ENCODE measurements at places on chromosomes 1 and 21.
A peak's percentile ranks its signal among the peaks of the same experiment; 100 is the strongest.

GRCh38 chr1:236009857-236010256, 55.0 kb downstream of the NID1 start:
- no peak for DNase-seq

- peak; percentile 10 for DNase-seq
Measured at GRCh38 chr1:68470388-68470970, 20.7 kb upstream of the RPE65 start.

DNA sequence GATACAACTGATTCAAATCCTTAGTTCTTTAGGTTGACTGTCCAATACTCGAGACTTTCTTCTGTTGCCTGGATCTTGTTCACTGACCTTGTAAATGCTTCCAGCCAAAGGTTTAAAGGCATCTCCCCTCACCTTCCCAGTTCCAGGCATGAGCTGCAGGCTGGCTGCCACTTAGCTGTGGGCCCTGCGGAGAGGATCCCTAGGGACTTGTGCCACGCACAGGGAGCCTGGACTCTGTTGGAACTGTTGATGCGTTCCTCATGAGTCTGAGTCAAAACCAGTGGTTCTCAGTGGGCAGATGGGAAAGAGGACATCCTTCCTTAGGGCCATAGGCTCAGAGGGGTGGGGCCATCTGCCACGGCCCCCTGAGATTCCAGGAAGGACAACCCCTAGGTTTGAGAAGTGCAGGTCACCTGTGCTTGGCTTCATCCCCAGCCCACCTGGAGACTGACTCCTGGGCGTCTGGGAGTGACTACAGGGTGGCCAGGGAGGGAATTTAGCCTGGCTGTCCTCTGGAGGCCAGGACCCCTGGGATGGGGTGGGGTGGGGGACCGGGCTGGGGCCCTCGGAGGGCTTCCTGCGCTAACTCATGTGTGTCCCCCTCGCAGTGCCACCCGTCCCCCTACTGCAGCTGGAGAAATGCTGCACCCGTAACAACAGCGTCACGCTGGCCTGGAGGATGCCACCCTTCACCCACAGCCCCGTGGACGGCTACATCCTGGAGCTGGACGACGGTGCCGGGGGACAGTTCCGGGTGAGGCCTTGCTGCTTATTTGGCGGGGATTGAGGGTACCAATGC, 37.6 kb upstream of the GNPAT start:
- no peak for DNase-seq

- DNase-seq = no peak
Measured at GRCh38 chr1:22248746-22249145, 105.8 kb upstream of the WNT4 start.

- DNase-seq = no peak
Measured at GRCh38 chr1:215156232-215156631, 73.7 kb downstream of the KCNK2 start.

- no peak for DNase-seq
Measured at GRCh38 chr1:192866241-192866868, 57.5 kb downstream of the RGS2 start.

- no peak for DNase-seq
Measured at GRCh38 chr1:205304695-205305070, 16.9 kb downstream of the NUAK2 start.

GRCh38 chr1:222229672-222230312, 318.1 kb downstream of the HHIPL2 start:
- DNase-seq = no peak

DNA sequence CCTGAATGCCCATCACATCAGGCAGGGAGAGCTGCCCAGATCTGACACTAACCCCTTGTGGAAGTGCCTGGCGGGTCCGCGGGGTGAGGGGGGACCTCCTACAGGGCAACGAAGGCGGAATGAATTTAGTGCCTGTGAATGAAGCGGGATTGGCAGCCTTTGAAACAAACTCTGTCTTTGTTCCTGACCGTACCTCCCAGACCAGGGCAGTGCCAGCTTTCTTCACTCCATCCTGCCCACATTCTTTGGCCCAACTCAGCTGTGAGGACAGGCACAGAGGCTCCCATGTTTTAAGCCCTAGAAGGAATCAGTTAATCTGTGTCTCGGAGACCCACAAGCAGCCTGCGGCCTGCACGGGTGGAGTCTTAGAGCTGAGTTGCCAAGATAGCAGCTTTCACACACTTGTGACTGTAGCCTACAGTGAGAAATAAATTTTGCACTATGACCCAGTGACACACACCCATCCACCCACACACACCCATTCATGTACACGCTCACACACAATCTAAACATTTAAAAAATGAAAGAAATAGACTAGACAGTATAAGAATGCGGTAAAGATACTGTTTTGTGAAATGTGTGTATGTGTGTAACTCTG, 60.1 kb upstream of the USP24 start:
- DNase-seq = no peak

GRCh38 chr1:16212251-16212961, at the start of gene ARHGEF19:
ARHGEF19 (minus strand) TSS chr1:16212652; CDS start chr1:16209054, 3,598 bp downstream.
- no peak for DNase-seq

- no peak for DNase-seq
Measured at GRCh38 chr1:157124855-157125254, 13.3 kb downstream of the ETV3 start.

- no peak for DNase-seq
Measured at GRCh38 chr1:179178950-179179349, 50.5 kb downstream of the ABL2 start.

DNA sequence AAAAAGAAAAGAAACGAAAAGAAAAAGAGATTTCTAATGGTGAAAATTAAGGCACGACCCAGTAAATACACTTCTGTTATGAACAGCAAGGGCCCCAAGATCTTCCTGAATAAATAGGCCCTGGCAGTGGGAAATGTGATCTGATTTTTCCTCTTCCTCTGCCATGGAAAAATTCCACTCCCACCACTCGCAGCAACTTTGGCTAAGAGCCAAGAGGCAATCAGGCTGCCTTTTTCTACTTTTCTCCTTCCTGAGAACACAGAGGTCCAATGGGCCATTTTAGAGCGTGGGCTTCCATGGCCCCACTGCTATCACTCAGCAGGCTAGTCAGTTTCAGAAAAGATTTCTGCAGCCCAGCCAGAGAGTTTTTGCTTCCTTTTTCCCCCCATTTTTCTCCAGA, 33.7 kb upstream of the AK4 start:
- DNase-seq = no peak

DNA sequence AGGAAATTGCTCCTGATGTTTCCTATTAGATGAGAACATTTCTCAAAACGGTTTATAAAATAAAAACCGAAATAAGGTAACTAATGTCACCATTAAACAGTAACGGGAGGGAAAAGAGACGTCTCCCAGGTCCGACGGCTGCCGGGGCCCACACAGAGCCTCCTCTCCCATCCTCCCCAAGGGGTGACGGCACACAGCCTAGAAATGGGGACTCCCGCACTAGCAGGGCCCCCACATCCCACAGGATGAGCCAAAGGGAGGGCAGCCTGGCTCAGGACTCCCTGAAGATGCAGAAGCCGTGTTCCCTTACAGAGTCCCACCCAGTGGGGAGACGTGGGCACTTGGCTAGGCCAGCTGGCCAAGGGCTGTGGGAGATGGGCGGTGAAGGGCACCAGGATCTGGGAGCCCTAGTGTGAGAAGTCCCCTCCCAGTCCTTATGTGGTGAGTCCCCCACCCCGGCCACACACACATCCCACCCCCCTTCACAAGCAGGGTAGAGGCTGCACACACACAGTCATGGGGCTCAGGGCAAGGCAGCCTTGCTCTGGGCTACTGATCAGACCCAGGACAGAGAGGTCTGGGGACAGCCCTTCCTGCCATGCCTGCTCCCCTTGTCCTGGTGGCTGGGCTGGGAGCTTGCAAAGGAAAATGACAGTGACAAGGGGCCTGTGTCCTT, 3.3 kb downstream of the KRTAP10-3 start:
- DNase-seq = no peak

GRCh38 chr1:202858331-202858730, 30.6 kb downstream of the RABIF start:
- DNase-seq = no peak

DNA sequence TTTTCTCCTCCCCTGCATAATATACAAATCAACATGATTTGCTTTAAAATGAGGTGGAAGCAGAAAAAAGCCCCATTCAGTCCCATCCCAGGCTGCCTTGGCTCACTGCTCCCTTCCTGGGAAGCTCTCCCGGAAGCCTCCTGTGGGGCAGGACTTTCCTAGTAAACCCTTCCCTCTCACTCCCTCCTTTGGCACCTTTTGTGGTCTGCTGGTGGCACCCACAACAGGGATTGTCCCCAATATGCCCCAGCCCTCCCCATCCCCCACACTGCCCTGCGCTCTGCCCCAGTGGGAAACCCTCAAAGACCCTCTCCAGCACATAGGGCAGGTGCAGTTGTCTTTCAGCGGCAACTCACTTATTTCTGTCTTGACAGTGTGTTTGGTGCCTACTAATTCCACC, 1.8 kb upstream of the TMPRSS2 start:
- no peak for DNase-seq

- no peak for DNase-seq
Measured at GRCh38 chr1:160624464-160624863, 22.4 kb downstream of the SLAMF1 start.

GRCh38 chr1:207814469-207814868, 62.6 kb downstream of the CD46 start:
- DNase-seq = no peak

DNA sequence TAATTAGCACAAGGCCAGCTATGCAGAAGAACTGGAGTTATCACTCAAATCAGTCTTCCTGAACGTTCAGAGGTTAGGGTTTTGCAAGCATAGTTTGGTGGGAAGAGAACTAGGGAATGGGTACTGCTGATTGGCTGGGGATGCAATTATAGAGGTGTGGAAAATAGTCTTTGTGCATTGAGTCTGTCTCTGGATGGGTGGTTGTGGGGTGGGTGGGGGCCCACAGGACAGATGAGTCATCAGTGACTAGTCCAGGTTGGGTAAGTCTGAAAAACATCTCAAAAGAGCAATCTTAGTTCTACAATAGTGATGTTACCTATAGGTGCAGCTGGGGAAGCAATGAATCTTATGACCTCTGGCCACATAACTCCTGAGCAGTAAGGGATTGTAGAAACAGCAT, 89.7 kb upstream of the HMCN1 start:
- peak; percentile 40 for DNase-seq

GRCh38 chr1:203124546-203125317, 2.8 kb upstream of the ADORA1 start:
- DNase-seq = peak; percentile 53

DNA sequence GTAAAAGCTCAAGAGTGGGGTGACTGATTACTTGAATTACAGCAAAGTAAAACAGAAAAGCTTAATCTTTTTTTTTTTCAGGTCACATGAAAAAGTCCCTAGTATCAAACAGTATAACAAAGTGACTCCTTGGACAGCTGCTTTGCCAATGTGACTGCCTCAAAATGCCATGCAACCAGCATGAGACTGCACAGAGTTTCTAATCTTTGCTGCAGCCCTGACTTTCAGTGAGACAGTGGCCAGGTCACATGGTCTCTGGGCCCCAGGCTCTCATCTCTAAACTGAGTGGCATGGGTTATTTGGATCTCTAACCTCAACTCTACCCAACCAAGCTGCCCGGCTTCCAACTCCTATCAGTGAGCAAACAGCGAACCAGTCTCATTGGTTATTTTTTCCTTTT, 169.0 kb downstream of the VAV3 start:
- no peak for DNase-seq

GRCh38 chr21:34695434-34695833, 26.6 kb downstream of the CLIC6 start:
- DNase-seq = peak; percentile 74

- DNase-seq = no peak
Measured at GRCh38 chr1:10753299-10753698, 43.1 kb downstream of the CASZ1 start.

- DNase-seq = no peak
Measured at GRCh38 chr1:59083946-59084865, 212.7 kb upstream of the FGGY start.

DNA sequence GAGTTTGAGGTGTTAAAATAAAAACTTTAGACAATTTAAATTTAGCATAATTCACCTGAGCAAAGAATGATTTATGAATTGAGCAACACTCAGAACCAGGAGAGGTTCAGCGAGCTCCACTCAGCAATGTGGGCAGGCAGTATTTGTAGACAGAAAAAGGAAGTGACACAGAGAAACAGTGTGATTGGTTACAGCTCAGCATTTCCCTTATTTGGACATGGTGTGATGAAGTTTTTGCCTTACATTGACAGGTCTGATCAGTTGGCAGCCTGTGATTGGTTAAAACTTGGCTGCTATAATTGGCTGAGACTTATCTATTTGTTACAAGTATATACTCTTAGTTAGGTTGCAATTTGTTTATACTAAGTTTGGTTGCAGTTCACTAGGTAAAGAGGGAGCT, 621.2 kb upstream of the PRMT6 start:
- DNase-seq = no peak

DNA sequence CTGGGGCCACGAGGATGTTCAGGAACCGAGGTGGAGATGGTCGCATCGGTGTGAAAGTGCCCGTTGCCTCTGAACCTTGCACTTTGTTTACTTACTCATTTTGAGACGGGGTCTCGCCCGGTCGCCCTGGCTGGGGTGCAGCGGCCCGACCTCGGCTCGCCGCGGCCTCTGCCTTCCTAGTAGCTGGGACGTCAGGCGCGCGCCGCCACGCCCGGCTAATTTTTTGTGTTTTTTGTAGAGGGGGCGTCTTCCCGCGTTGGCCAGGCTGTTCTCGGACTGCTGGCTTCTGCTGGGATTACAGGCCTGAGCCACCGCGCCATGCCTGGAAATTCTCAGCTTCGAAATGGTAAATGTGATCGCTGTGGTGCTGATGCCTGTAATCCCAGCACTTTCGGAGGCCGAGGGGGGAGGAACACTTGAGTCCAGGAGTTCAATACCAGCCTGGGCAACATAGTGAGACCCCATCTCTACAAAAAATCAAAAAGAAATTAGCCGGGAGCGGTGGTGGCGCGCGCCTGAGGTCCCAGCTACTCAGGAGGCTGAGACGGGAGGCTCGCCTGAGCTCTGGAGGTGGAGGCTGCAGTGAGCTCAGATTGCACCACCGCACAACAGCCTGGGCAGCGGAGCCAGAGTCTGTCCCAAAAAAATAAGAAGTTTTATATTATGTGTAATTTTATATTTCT, 684 bp upstream of the MRPL20 start:
- DNase-seq = no peak

DNA sequence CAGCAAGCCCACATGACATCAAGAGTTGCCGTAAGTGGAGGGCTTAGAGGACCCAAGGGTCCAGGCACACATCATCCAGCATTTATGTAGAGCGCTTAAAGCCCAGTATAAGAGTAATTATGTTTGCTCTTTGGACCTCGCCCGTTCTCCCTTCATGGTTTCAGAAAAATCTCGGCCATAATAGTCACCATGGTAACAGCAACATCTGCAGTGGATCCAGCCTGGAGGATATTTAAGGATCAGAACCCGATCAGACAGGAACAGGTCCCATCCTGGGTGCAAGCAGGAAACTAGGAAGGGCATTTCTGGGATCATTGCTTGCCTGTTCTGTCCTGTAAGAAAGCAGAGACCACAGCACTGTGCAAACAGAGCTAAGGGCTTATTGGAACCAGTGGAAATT, 89.9 kb upstream of the KAZN start:
- no peak for DNase-seq

- no peak for DNase-seq
Measured at GRCh38 chr1:159895836-159896545, 4.0 kb downstream of the CFAP45 start.

DNA sequence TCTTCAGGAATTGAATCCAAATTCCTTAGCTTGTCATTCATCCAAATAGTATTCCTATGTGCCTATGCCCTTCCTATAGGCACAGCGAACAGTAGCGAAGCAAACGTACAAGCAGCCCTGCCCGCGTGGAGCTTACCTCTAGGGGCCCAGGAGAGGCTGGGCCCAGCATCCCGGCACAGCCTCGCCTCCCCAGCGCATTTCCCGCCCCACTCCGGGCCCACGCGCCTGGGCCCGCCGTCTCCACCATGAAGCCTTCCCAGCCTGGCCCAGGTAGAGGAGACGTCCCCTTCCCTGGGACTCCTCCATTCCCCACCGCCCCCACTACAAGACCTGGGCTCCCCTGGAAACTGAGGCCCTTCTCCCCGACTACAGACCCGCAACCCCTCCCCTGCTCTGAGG, 245 bp upstream of the TMEM269 start:
- DNase-seq = no peak
